ENCODE measurements at places on chromosomes 11 and 22. TPM values are rescaled to one million over a fixed set of nuclear protein-coding genes. Genes with fewer than 3 reads are reported as not detected.

GRCh38 chr11:47257517-47258316 lies at the start of gene NR1H3:
Gene NR1H3, plus strand, starts transcription at chr11:47257996. Its CDS starts 1,221 bp downstream, at chr11:47259217.
- no peaks in the 10 kb centered on the region for H3K36me3 ChIP-seq
- peaks cover 26% of the 10 kb centered on the region for H3K4me1 ChIP-seq
- H3K27me3 ChIP-seq: no peaks in the 10 kb centered on the region
- DNase-seq: peak; percentile 45
- H3K4me3 ChIP-seq: peak within 1 kb of the TSS; percentile 77

The CRYBB3 gene
- total RNA-seq: not detected

The CTSC gene
- 88.0 TPM for total RNA-seq

The UPK3A gene
- not detected for total RNA-seq

The NCAM1 gene
- 76.7 TPM for total RNA-seq

GRCh38 chr11:82176365-82176764 lies 557.3 kb downstream of the FAM181B start:
- H3K27me3 ChIP-seq: no peaks in the 10 kb centered on the region
- no peaks in the 10 kb centered on the region for H3K4me1 ChIP-seq
- H3K27ac ChIP-seq: no peak overlapping the region

The KRTAP5-1 gene
- total RNA-seq: not detected

DNA sequence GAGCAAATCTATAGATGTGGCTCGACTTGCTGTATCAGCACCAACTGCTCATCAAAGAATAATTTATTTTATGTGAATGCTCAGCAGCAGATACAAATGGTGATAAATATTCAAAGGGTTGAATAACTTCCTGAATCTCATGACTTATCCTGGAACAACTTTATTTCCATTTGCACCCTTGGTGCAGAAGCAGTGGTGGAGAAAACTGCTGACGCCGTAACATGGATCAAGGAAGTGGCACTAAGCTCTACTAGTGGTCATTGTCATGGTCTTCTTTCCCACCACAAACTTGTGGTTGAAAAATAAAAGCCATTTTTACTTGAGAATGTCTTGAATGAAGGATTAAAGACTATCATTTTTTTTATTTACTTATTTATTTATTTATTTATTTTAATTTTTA lies 14.6 kb downstream of the MARK2 start:
- peaks cover 35% of the 10 kb centered on the region for H3K4me1 ChIP-seq
- H3K4me3 ChIP-seq: no peak overlapping the region
- no peak overlapping the region for H3K27ac ChIP-seq
- no peak for DNase-seq

GRCh38 chr11:81219661-81220060 lies 1514.0 kb downstream of the FAM181B start:
- no peak overlapping the region for H3K4me3 ChIP-seq
- DNase-seq: no peak
- H3K27me3 ChIP-seq: no peaks in the 10 kb centered on the region
- H3K4me1 ChIP-seq: no peaks in the 10 kb centered on the region

DNA sequence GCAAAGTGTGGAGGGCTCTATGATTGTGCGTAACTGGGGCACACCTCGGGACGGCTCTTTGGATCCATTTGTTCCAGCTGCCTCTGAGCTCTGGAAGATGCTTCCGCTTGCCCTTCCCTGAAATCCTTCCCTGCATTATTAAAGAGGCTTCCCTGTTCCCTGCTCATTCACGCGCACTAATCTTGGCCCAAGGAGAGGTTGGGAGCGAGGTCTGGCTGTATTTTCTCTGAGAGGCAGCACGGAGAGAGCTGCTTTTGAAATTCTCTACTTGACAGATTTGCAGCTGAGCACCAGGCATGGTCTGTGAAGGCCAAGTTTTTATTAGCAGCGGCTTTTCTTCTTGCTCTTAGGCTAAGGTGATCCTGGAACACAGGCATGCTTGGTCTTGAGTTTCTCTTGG lies 94.8 kb upstream of the NTM start:
- peak overlapping the region; percentile 14 for H3K27ac ChIP-seq
- no peak overlapping the region for H3K4me3 ChIP-seq
- peaks cover 11% of the 10 kb centered on the region for H3K36me3 ChIP-seq

The HTR3B gene
- total RNA-seq: 0.26 TPM

GRCh38 chr22:42644422-42645340 lies 4.3 kb upstream of the ATP5MGL start:
- no peak for DNase-seq
- H3K27ac ChIP-seq: peak overlapping the region; percentile 67
- H3K27me3 ChIP-seq: no peaks in the 10 kb centered on the region
- peaks cover 2% of the 10 kb centered on the region for H3K36me3 ChIP-seq
- H3K4me3 ChIP-seq: peak overlapping the region; percentile 77

The SPTBN2 gene
- 34.1 TPM for total RNA-seq

GRCh38 chr22:24379536-24379935 lies 47.9 kb upstream of the ADORA2A start:
- H3K4me1 ChIP-seq: no peaks in the 10 kb centered on the region
- H3K27ac ChIP-seq: peak overlapping the region; percentile 78
- no peak for DNase-seq

- DNase-seq: no peak
- H3K36me3 ChIP-seq: no peaks in the 10 kb centered on the region
- H3K27me3 ChIP-seq: peaks cover 35% of the 10 kb centered on the region
- no peak overlapping the region for H3K27ac ChIP-seq
- peak overlapping the region; percentile 90 for H3K4me3 ChIP-seq
These were observed 3.3 kb upstream of the KMT5B start for GRCh38 chr11:68216171-68216938.
